ENCODE measurements at places on chromosomes 7 and 10.

GRCh38 chr10:91046869-91047268 lies 126.0 kb upstream of the ANKRD1 start:
- no peak for DNase-seq

DNA sequence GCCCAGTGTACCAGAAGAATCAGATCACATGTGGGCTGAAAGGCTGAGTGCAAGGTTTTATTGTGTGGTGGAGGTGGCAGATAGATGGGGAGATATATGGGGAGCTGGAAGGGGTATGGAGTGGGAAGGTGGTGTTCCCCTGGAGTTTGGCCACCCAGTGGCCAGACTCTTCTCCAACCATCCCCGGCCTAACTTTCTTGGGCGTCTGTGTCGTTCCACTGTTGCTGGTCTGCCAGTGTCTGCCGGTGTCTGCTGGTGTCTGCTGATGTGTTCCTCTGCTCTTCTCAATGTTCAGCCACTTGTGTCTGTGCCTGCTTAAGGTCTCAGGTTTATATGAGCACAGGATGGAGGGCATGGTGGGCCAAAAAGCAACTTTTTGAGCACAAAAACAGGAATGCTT lies 78.4 kb upstream of the PALS2 start:
- DNase-seq = no peak

GRCh38 chr10:98405422-98405821 lies 9.6 kb downstream of the PYROXD2 start:
- DNase-seq = no peak

GRCh38 chr7:126570845-126571244 lies 681.9 kb downstream of the GRM8 start:
- no peak for DNase-seq

- DNase-seq = no peak
These were observed 44.5 kb upstream of the PIK3CG start for GRCh38 chr7:106820321-106821217.

GRCh38 chr7:29332042-29332811 lies 137.7 kb downstream of the CHN2 start:
- no peak for DNase-seq

- DNase-seq = no peak
These were observed 4.9 kb upstream of the MEST start for GRCh38 chr7:130486954-130487436.

DNA sequence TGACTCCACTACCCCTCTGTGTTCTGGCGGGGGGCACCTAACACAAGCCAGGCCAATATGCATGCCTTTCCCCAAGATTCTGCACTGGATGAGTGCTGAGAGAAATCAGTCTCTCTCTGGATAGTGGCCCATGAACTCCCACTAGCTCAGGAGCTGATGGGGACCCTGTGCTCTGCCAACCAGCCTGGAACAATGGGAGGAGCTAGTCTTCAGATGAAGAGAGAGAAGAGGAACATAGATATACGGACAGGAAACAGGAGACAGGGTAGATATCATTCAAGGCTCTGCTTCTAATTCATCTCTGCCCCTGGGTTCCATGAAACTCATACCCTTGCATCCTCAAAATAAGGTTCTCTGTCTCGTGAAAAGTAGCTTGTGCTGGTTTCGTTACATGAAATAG lies 27.9 kb upstream of the PLXNA4 start:
- DNase-seq = no peak

- no peak for DNase-seq
These were observed 976 bp downstream of the ABCF2 start for GRCh38 chr7:151225948-151226510.

DNA sequence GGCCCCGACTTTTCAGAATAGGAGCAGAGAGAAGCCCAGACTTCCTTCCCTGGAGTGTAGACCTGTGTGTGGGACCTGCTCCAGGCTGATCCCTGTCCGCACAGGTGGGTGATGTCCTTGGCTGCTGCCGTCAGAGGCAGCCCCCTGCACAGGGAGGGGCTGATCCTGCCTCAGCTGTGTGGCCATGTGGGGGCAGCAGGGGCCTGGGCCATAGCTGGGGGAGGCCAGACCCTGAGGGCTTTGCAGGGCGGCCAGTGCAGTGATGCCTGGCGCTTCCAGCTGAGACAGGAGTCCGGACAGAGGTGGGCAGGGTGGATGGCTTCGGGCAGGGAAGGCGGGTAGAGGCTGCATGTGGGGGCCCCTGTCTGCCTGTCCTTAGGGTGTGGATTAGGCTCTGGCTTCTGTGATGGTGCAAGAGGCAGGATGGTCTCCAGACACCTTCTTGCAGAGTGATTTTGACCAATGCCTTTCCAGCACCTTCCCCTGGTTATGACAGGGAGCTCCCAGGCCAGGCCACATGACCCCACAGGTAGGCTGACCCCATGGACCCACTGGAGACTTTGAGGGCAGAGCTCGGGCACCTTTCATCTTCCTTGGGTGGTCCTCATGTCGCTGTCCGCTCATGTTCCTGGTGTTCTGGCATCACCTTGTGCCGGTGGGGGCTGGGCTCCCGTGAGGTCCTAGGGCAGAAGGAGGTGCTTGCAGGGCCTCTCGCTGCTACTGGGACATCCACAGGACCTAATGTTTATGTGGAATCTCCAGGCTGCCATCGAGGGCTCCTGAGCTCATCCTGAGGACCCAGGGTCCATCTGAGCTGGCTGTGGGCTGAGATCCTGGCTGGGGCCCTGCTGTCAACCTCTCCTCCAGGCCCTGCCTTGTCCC lies 141.5 kb downstream of the ADCY1 start:
- no peak for DNase-seq

DNA sequence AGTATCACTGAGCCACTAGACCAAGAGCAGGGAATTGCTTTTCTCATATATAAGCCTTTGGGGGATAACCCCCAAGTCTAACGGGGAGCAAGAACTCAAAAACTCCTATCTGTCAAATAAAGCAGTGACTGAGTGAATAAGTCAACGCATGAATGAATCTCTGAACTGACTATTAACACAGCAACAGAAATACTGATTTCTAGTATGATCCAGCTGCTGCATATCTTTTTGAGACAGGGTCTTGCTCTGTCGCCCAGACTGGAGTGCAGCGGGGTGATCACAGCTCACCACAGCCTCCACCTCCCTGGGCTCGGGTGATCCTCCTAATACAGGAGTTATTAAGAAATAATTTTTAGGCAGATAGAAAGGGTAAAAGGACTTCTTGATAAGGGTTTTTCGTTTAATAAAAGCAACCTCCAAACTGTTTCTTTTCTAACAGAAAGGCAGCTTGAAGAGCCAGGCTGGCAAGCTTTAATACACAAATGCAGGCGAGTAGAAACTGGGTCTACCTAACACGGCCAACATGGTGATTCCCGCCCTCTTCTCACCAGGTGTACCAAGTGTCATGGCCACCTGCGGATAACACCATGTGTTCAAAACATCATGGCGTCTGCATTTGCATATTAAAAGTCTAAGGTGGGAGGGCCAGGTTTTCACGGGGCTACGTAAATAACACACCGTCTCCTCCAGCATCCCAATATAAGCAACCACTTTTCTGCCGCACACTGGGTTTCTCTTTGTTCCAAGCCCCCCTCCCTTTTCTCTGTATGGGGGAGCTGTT lies 631.9 kb downstream of the PARD3 start:
- no peak for DNase-seq
